EH (cell line): ENCODE measurements at places on chromosomes 2 and 18.

DNA sequence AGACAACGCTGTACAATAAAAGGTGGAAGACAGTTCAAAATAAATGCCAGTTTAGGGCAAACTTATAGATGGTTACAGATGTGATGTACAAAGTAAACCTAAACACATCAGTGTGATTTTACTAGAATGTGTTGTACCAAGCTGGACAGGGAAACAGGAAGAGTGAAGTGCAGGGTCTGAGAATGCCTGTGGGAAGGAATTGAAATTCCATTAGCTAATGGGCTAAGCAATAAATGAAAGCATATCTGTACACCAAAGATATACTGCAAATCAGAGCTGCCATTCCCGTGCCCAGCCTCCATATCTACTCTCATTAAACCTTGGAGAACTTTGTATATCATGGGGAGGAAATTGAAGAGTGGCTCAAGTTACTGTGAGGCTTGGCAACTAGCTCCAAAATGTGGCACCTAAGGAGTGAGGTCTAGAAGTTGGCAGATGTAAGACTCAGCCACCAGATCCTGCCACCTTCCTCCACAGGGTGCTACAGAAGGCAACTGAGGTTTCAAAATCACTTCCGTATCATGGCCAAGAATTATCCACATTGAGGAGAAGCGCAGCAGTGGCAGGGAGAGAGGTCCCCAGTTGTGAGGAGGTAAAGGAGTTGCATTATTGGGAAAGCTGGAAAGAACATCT, 277.8 kb downstream of the TCF4 start:
- peak; percentile 62 for DNase-seq

DNA sequence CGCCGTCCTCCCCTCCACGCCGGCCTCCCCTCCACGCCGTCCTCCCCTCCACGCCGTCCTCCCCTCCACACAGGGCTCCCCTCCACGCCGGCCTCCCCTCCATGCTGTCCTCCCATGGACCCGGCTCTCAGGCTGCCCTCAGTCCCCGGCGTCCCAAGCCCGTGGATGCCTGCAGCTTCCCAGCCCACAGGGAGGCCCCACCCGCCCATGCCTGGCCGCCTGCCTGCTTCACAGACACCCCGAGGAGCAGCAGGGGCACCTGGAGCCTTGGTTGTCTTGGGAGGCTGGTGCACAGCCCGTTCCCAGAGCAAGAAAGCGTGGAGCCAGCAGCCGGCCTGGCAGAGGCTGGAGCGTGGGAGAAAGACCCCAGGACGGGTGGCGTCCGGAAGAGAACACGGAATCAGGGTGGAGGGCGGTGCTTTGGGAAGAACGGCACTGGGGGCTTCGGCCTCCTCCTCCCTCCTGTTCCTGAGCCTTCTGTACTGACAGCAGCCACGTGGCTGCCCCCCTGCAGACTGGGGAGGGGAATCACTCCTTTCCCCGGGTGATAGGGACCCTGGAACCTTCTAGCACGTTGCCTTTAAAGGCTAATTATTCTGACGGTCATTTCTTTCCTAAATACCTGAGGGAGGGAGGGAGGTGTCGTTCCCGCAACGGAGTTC, 26.2 kb upstream of the KCNG2 start:
- DNase-seq, result no peak

DNA sequence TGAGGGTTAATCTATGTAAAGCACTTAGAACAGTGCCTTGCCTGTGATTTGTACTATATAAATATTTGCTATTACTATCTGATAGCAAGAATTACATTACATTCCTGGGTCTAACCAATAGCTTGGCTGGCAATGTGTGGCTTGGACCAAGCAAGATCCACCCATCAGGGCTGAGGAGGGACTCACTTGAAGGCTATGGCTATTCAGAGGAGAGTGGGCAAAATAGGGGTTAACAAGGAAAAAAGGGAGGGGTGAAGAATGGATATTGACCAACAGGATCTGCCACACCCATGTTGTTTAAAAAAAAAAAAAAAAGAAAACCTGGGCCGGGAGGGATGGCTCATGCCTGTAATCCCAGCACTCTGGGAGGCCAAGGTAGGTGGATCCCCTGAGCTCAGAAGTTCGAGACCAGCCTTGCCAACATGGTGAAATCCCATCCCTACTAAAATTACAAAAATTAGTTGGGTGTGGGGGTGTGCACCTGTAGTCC, 20.0 kb upstream of the TMBIM1 start:
- DNase-seq, result no peak

- DNase-seq, result peak; percentile 87
Measured at GRCh38 chr2:15730545-15731212, 139.0 kb downstream of the DDX1 start.

DNA sequence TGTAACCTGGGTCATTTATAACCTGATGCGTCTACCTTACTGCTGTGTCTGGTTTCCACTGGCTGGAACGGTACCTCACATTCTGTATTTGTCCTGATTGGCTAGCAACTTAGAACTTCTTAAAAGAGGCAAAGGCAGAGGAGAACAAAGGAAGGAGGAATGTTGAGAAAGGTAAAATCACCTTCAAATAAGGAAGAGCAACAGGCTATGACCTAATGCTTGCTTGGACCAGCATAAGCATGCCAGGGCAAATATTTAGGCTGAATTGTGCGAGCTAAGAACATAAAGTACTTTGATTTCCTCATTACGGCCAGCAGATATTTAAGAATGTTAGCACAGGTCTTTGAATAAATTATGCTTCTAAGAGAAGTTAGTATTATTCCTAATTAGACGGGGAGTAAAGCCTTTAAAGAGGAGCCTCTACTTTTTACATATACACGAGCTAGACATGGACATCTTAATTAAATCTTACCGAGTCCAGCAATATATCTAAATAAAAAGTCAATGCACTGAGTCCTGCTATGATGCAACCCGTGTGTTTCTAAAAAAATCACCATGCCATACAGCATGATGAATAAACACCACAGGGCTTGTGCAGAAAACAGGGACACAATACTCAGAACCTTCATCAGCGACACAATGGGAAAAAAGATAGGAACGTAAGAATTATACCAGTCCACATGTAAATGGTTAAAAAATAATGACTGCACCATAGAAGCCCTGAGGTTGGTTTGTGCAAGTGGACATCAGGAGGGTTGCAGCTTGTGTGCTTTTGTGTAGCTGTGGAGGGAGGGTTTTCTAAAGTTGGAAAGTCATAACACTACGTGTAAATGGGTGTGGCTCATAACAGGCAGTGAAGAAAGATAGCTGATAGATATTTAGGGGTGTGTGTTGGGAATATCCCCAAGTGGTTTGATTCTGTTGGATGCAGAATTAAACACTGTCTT, 14.2 kb downstream of the SEPTIN2 start:
- no peak for DNase-seq

DNA sequence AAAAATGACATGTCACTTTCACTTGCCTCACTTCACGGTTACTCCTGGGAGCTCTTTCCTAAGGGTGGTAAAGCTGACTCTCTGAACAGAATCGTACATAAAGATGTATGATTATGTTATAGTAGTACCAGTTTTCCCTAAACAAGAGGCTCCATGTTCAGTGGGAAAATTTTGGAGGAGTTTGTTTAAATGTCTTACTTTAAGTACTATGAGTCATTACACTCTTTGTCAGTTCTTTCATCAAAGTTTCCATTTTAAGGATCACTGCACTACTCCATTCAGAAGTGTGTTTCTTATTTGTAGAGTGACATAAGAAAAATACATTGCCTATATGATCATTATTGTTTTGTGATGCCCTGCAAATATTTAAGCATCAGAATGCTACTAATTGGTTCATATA, 121.1 kb upstream of the FIGN start:
- DNase-seq, result no peak

DNA sequence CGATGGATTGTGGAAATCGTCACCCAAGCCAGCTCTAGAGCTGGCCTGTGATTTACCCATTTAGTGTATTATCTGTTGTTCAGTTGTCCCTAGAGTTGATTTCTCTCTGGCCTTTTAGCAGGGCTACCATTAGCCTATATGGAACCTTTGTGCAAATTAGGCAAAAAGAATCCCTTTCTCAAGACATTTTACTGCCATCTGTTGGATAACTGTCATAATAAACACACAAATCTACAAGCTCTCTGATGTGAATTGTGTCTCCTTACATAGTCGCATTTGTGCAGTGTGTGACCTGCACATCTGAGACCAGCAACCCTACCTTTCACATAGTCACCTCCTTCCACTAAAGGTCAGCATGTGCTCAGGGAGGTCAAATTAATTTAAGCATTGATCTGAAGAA, 34.0 kb downstream of the LOXHD1 start:
- DNase-seq, result peak; percentile 13

GRCh38 chr2:100017633-100018032, 124.8 kb downstream of the AFF3 start:
- peak; percentile 78 for DNase-seq

DNA sequence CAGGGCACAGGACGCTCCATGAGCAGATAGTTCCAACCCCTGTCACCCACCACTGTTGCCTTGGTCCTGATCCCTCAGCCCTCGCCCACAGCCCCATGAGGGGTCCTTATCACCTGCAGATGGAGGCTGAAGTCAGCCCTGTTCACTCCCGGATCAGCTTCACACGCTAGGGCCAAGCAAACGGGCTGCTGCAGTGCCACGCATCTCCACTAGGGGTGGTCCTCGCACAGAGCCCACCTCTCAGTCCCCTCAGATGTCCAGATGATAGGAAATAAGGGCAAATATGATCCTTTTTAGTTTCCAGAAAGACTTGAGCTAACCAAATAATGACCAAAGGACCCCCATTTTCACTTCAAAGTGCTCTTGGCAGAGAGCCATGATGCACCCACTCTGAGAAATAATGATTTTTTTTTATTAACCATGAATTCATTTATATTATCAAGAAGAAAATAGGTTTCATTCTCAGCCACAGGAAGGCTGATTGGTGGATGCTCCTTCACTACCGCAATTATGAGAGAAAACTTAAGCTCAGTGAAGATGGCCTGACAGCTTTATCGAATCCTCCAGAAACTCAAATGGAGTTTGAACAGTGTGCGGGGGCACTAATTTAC, 71.9 kb upstream of the KLHL29 start:
- peak; percentile 16 for DNase-seq

DNA sequence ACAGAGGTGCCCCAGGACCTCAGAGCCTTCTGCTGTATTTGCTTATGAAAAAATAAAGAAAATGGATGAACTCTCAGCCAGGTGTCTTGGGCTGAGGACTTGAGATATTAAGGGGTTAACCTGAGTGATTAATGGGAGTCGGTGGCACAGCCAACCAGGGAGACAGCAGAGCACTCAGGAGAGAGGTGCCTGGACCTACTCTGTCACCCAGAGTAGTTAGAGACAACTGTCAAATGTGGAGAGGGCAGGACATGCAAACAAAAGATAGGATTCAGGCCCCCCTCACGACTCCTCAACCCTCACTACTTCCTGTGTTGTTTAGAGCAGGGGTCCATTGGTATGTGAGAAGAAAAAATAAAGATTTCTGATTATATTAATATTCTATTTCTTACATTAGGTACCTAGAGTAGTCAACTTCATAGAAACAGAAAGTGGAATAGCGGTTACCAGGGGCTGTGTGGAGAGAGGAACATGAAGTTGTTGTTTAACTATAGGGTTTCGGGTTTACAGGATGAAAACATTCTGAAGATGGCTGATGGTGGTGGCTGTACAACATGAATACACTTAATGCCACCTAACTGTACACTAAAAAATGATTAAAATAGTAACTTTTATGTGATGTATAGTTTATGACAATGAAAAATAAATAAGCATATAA, 28.6 kb upstream of the CETN1 start:
- DNase-seq, result no peak

DNA sequence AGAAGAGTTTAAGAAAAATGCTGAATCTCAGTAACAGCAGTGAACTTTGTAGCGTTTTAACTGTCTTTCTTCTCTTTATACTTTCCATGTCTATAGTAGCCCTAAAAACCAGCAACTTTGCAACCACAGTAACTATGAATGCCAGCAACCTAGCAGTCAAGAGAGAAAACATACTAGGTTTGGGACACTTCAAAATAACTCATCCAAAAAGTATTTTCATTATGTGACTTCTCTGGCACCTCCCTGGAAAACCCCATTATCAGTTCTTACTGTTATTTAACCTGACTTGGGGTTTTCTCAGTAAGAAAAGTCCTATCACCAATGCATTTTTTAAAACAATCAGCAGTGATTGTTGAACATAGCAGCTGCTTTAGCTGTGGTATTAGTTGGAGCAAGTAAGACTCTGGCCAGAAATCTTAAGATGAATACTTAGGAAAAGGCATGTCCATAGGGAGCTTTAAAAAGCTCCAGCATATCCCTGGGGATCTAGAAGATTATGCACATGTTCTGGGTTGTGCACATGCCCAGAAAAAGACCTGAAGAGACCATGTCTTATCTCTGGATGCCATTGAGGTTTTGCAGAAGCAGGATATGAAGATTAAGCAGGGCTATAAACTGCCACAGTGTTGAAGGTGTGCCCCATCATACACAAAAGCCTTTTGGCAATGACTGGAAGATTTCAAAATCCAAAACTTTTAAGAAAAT, 411.3 kb downstream of the CMPK2 start:
- no peak for DNase-seq

DNA sequence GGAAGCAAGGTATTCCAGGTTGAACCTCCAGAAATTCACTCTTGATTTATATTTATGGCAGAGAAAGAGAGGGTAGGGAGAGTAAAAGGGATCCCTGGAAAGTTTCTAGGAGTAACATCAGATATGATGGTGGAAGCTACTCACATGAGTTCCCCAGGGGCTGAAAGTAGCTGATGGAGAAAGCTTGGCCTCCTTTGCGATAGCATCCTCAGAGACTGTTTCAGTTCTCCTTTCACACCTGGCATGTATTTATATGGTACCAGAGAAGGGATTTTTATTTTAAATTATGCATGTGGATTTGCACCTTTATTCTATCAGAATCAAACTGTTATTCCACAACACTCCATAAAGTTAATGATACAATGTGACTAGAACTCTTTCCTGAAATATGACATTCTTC, 126.3 kb upstream of the OSR1 start:
- DNase-seq, result no peak

DNA sequence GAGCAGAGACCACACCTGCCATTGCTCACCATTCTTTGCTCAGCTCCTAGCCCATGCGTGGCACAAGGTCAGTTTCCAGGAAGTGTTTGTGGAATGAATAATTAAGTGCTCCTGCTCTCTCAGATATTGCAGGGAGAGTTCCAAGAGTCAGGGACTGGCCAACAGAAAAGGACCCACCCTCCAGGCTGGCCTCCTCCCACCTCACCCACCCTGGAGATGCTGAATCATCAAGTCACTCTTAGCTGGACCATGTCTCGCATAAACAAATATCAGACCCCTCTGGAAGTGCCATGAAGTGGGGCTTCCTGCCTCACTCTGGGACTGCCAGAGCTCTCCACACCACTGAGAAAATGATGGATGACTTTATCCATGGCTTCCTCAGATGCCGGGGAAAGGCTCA, 256.0 kb downstream of the TNS1 start:
- peak; percentile 26 for DNase-seq

DNA sequence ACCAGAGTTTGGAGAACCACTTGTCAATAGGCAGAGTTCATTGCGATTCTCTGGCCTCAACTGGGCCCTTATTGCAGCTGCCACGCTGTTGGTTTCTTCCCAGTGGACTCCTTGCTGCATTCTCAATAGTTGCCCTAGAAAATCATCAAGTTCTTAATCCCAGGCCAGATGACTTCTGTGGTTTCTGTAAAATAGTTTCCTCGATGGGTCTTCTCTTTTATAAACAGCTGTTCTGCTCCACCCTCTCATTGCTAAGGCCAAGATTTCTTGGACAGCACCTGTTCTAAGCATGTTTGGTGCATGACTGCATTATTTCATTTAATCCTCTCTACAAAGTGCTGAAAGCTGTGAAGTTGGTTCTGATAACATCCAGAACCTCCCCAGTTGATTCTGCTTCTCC, 131.0 kb downstream of the BCL2L11 start:
- DNase-seq, result no peak
